Cardiac muscle cell (in vitro differentiated cells and primary cell): ENCODE measurements at places on chromosomes 13 and 19. TPM values are rescaled to one million over a fixed set of nuclear protein-coding genes. Genes with fewer than 3 reads are reported as not detected.

GRCh38 chr19:1672769-1673644, 20.6 kb upstream of the TCF3 start:
- H3K36me3 ChIP-seq, result no peaks in the 10 kb centered on the region
- H3K4me3 ChIP-seq, result no peak overlapping the region
- no peaks in the 10 kb centered on the region for H3K4me1 ChIP-seq
- H3K27ac ChIP-seq, result no peak overlapping the region

DNA sequence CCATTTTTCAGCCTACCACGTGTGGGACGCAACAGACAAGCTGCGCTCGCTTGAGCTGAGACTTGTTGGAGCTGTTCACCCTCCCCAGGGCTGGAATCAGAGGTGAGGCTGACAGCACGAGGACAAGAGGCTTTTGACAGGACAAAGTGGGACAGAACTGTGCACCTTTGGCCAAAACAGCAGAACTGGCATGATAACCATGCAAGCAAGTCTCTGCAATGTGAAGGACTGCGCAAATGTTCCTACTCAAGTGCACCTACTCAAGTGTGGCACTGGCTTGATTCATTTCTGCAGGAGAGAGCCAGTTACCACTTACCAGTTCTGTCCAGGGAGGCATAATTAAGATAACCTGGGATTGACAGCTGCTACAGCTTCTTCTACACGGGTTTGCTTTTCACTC, 62.2 kb upstream of the TM9SF2 start:
- no peaks in the 10 kb centered on the region for H3K27me3 ChIP-seq
- H3K27ac ChIP-seq, result no peak overlapping the region
- no peak for DNase-seq

GRCh38 chr19:13097463-13098258, 5.0 kb downstream of the LYL1 start:
- H3K27me3 ChIP-seq, result peaks cover 88% of the 10 kb centered on the region
- H3K36me3 ChIP-seq, result no peaks in the 10 kb centered on the region
- H3K27ac ChIP-seq, result no peak overlapping the region
- no peak overlapping the region for H3K4me3 ChIP-seq

DNA sequence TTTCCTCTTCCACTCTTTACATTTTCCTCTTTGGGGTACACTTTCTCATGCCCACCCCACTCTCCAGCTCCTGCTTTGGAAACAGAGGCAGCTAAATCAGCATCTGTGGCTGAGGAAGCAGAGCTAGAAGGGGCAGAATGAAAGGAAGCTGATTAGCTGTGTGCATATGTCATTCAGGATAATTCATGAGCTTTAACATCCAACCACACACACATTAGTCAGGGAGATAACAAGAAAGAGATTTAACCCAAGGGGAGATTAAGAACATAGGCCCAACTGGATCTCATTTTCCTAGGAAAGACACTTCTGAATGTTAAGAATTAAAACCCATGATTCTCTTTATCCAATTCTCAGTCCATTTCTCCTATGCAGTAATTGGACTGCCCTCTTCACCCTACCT, 405.5 kb downstream of the TBC1D4 start:
- no peaks in the 10 kb centered on the region for H3K36me3 ChIP-seq
- DNase-seq, result peak; percentile 9
- H3K4me3 ChIP-seq, result no peak overlapping the region
- H3K27ac ChIP-seq, result no peak overlapping the region
- H3K4me1 ChIP-seq, result no peaks in the 10 kb centered on the region
- H3K27me3 ChIP-seq, result no peaks in the 10 kb centered on the region

The NCCRP1 gene
- polyA plus RNA-seq, result 10.0 and 17.5 TPM in 2 replicates

GRCh38 chr19:39410831-39411080, 1.7 kb upstream of the PLEKHG2 start:
- H3K27ac ChIP-seq, result peak overlapping the region; percentile 94
- H3K36me3 ChIP-seq, result no peaks in the 10 kb centered on the region
- no peak for DNase-seq
- H3K4me1 ChIP-seq, result peaks cover 18% of the 10 kb centered on the region
- no peak overlapping the region for H3K4me3 ChIP-seq
- H3K27me3 ChIP-seq, result no peaks in the 10 kb centered on the region

DNA sequence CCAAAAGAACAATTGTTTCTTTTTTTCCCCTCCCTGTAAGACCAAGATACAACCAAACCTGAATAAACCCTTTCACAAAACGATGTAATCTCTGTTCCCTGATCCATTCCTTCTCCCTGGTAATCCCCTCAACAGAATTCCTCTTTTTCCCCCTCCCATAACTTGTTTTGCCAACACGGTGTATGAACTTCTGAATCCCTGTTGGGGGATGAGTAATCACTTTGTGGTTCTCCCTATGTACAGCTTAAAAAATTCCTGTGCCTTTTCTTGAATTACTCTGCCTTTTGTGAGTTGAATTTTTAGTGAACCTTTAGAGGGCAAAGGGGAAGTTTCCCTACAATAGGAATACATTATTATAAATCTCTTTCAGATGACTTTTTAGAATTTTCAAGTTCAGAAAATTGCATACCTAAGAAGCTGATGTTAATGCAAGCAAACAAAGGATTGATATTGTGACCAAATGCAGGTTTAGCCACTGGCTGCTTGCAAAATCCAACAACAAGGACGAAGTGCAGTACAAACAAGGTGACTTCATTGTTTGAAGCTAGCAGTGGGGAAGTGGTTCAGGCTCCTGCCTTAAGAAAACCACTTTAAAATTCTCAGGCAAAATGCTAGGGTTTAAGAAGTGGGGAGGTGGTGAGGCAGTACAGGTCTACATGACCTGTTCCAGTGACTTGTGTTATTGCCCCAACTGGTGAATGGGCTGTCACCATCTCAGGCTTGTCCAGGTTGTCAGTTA, 15.0 kb upstream of the EPSTI1 start:
- no peaks in the 10 kb centered on the region for H3K36me3 ChIP-seq
- no peak overlapping the region for H3K4me3 ChIP-seq
- peaks cover 9% of the 10 kb centered on the region for H3K4me1 ChIP-seq
- H3K27me3 ChIP-seq, result no peaks in the 10 kb centered on the region
- DNase-seq, result peak; percentile 58

The MYO16 gene
- polyA plus RNA-seq, result 0.02 and 0.39 TPM in 2 replicates

DNA sequence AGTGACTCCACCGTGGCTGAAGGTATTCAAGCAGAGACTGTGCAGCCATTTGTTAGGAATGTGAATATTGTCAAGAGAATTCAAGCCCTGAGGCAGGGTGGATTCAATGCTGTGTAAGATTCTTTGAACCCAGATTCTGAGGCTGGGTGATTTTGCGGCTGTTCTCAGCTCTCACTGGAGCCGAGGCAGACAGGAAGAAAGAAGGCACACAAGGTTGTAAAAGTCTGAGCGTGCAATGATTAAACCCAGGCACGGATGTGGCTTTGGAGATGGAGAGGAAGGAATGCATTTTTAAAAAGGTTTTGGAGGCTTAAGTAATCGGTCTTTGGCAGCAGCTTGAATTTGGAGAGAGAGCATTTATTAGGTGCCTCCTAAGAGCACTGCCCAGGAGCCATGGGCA, 187.9 kb downstream of the KATNAL1 start:
- H3K4me3 ChIP-seq, result no peak overlapping the region
- no peak for DNase-seq
- H3K36me3 ChIP-seq, result no peaks in the 10 kb centered on the region
- no peaks in the 10 kb centered on the region for H3K27me3 ChIP-seq
- H3K27ac ChIP-seq, result no peak overlapping the region
- peaks cover under 1% of the 10 kb centered on the region for H3K4me1 ChIP-seq

The CERS1 gene
- polyA plus RNA-seq, result 29.3 and 30.9 TPM in 2 replicates

- no peaks in the 10 kb centered on the region for H3K27me3 ChIP-seq
- DNase-seq, result no peak
- no peak overlapping the region for H3K27ac ChIP-seq
- H3K4me1 ChIP-seq, result peaks cover 9% of the 10 kb centered on the region
- H3K4me3 ChIP-seq, result no peak overlapping the region
- no peaks in the 10 kb centered on the region for H3K36me3 ChIP-seq
Observed at GRCh38 chr13:79995334-79995733, 345.6 kb downstream of the SPRY2 start.
